ENCODE measurements at places on chromosomes 2 and 18. TPM values are rescaled to one million over a fixed set of nuclear protein-coding genes. Genes with fewer than 3 reads are reported as not detected.

DNA sequence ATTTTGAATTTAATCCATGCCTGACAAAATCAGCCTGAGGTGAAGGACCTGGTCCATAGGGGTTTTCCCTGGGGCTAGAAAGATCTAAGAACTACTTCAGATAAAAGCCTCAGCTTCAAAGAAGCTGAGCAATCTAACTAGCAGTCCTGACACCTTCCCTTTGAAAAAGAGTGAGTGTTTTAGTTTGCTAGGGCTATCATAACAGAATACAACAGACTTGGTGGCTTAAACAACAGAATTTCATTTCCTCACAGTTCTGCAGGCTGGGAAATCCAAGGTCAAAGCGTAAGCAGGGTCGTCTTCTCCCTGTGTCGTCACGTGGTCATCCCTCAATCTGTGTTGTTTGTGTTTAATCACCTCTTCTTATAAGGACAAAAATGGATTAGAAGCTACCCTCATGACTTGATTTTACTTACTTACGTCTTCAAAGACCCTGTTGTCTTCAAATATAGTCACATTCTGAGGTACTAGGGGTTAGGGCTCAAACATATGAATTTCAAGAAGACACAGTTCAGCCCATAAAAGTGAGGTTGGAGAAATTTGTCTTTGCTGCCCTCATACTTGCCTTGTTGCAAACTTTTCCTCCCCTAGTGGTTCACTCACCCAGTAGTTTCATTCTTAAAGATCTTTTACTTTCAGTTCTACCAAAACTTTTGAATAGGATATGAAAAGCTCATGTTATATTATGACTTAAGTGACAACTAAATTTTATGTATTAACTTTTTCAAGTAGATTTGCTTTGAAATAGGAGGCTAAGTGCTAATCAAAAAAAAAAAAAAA lies 673.8 kb downstream of the ARHGAP15 start:
- no peaks in the 10 kb centered on the region for H3K36me3 ChIP-seq
- peaks cover 2% of the 10 kb centered on the region for H3K27me3 ChIP-seq

DNA sequence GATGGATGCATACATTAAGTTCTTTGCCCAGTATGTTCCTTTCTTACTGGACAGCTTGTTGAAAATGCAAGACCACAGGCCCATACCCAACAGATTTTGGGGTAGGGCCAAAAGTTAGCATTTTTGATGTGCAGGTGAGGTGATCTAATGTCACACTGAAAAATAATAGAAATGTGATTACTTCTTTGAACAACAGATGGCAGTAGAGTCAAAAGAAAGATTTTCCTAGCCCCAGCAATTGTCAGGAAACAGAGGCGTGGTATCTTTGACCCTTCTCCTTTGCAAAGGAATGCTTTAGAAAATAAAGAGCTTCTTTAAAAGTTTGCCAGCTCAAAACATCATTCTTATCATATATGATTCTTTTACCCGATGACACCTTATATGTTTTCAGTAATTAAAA lies 343.6 kb upstream of the SYT4 start:
- no peak for DNase-seq
- H3K36me3 ChIP-seq: no peaks in the 10 kb centered on the region

DNA sequence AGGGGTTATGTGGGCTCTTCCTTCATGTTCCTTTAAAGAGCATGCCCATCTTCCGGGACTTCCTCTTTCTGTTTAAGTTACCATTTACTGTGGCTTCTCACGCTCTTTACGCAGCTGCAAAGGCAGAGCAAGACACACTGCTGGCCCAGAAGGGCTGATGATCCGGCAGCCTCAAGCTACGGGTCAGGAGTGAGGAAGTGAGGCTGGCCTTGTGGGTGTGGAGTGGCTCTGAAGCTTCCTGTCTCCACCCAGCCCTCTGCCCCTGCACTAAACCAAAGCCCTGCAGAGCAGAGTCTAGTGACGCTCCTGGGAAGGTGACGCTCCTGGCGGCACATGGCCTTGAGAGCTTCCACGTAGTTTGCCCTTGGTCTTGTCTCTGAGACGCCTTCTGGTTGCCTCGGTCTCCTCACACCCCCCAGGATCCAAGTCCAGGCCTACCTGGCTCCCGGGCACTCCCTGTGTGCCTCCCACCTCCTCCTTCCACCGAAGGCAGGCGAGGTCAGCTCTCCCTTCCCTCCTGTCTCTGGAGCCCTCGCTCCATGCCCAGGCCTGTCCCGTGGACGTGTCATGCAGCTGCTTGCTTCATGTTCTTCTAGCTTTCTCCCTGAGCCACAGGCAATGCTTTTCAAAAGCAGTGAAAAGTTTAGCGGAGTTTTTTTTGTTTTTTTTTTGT lies 50.3 kb downstream of the ARL4C start:
- H3K36me3 ChIP-seq: peaks cover 45% of the 10 kb centered on the region
- DNase-seq: peak; percentile 87

- no peaks in the 10 kb centered on the region for H3K36me3 ChIP-seq
- no peaks in the 10 kb centered on the region for H3K27me3 ChIP-seq
- DNase-seq: no peak
- no peak overlapping the region for H3K4me3 ChIP-seq
- no peak overlapping the region for H3K27ac ChIP-seq
- H3K4me1 ChIP-seq: no peaks in the 10 kb centered on the region
These were observed 117.6 kb downstream of the MYO1B start for GRCh38 chr2:191362841-191363240.

- H3K4me1 ChIP-seq: no peaks in the 10 kb centered on the region
- peaks cover 2% of the 10 kb centered on the region for H3K27me3 ChIP-seq
- H3K36me3 ChIP-seq: no peaks in the 10 kb centered on the region
These were observed 245.3 kb downstream of the TFCP2L1 start for GRCh38 chr2:121039679-121040078.

The FAM98A gene
- 58.1 TPM for total RNA-seq

GRCh38 chr2:122390406-122390805 lies 635.0 kb downstream of the TSN start:
- no peaks in the 10 kb centered on the region for H3K4me1 ChIP-seq
- H3K4me3 ChIP-seq: no peak overlapping the region
- no peaks in the 10 kb centered on the region for H3K36me3 ChIP-seq
- no peaks in the 10 kb centered on the region for H3K27me3 ChIP-seq
- no peak for DNase-seq

DNA sequence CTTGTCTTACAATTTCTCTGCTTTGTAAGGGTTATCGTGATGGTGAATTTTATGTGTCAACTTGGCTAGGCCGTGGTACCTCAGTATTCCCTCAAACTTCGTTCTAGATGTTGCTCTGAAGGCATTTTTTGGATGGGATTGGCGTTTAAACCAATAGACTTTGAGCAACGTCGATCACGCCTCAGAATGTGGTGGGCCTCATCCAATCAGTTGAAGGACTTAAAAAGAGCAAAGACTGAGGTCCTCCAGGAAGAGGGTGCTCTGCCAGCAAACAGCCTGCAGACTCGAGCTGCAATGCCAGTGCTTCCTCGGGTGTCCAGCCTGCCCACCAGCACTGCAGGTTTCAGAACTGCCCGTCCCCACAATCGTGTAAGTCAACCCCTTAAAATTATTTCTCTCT lies 145.8 kb upstream of the SALL3 start:
- H3K4me3 ChIP-seq: no peak overlapping the region
- no peaks in the 10 kb centered on the region for H3K27me3 ChIP-seq
- no peak overlapping the region for H3K27ac ChIP-seq
- no peak for DNase-seq

DNA sequence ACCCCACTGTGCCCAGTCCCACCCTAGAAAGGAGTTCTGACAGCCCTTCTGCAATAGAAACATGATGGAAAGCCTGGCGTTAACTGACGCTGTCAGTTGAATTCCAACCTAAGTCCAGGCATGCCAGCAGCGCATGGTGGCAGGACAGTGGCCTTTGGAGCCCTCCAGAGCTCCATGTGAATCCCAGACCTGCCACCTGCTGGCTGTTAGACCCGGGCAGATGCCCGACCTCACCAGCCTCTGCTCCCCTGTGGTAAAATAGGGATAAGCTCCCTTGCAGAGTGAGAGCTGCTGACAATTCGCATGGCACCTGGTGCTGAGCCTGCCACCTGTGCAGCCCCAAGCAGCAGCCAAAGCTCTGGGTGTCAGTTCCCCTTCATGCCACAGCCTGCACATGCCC lies 138.6 kb downstream of the LOXHD1 start:
- H3K27ac ChIP-seq: no peak overlapping the region
- H3K4me1 ChIP-seq: no peaks in the 10 kb centered on the region
- no peaks in the 10 kb centered on the region for H3K36me3 ChIP-seq
- peaks cover 2% of the 10 kb centered on the region for H3K27me3 ChIP-seq
- H3K4me3 ChIP-seq: no peak overlapping the region

The RAB6C gene
- not detected for total RNA-seq

- H3K27me3 ChIP-seq: no peaks in the 10 kb centered on the region
- peaks cover 23% of the 10 kb centered on the region for H3K36me3 ChIP-seq
- no peak for DNase-seq
These were observed 48.6 kb downstream of the DDX1 start for GRCh38 chr2:15640261-15640711.

DNA sequence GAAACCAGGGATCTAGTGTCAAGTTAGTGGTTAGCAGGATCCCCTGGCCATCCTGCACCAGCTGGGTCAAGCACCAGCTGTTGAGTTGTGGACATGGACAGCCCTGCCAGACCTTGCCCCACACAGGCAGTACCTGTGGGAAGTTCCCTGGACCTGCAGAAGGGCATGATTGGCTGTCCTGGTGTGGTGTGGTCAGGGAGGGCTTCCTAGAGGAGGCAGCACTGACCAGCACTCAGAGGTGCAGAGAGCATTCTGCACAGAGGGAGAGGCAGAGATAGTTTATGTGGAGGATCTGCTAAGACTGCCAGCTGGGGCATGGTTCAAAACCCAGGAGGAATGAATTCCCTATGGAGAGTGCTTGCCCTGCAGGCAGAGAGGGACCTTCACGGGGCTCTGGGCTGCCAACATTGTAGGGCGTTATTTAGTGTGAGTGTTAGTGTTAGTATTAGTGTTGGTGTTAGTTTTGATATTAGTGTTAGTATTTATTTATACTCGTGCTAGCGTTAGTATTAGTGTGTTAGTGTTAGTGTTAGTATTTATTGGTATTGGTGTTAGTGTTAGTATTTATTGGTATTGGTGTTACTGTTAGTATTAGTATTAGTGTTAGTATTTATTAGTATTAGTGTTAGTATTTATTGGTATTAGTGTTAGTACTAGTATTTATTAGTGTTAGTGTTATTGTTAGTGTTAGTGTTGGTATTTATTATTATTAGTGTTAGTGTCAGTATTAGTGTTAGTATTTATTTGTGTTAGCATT lies 31.9 kb downstream of the TWIST2 start:
- no peak overlapping the region for H3K4me3 ChIP-seq
- no peaks in the 10 kb centered on the region for H3K4me1 ChIP-seq
- peaks cover 3% of the 10 kb centered on the region for H3K27me3 ChIP-seq

GRCh38 chr2:223416815-223417610 lies 185.1 kb downstream of the SCG2 start:
- no peaks in the 10 kb centered on the region for H3K4me1 ChIP-seq
- no peaks in the 10 kb centered on the region for H3K27me3 ChIP-seq
- H3K27ac ChIP-seq: no peak overlapping the region
- H3K36me3 ChIP-seq: no peaks in the 10 kb centered on the region

- DNase-seq: no peak
- H3K36me3 ChIP-seq: no peaks in the 10 kb centered on the region
- peaks cover 6% of the 10 kb centered on the region for H3K27me3 ChIP-seq
These were observed 15.5 kb downstream of the CYP26B1 start for GRCh38 chr2:72131916-72132841.

DNA sequence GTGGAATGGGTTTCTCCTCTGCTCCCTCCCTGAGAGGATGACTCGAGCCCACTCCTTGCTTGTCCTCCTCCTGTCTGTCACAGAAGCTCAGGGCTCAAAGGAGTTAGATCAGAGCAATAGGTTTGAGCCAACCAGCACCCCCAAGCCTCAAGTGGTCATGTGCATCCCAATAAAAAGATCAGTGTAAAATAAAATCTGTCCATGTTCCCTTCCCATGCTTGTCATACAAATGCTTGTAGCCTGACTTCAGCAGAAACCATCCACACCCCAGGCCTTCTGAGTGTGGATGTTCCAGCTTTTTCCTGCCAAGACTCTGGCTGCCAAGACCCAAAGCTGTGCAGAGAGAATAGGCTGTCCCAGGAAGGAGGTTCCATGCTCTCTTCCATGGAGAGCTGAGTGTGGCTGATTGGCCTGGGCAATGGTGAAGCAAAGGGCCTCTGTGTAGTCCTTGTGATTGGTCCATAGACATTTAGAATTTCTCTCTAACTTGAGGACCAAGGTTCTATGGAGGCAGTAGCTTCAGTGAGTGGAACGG lies 67.4 kb downstream of the GYPC start:
- no peaks in the 10 kb centered on the region for H3K4me1 ChIP-seq
- DNase-seq: no peak
- H3K27me3 ChIP-seq: peaks cover 24% of the 10 kb centered on the region
- no peak overlapping the region for H3K4me3 ChIP-seq
- peaks cover 2% of the 10 kb centered on the region for H3K36me3 ChIP-seq

- H3K36me3 ChIP-seq: peaks cover 2% of the 10 kb centered on the region
- H3K27ac ChIP-seq: no peak overlapping the region
These were observed 25.7 kb downstream of the SRBD1 start for GRCh38 chr2:45585267-45585861.

The CCBE1 gene
- 0.02 TPM for total RNA-seq

DNA sequence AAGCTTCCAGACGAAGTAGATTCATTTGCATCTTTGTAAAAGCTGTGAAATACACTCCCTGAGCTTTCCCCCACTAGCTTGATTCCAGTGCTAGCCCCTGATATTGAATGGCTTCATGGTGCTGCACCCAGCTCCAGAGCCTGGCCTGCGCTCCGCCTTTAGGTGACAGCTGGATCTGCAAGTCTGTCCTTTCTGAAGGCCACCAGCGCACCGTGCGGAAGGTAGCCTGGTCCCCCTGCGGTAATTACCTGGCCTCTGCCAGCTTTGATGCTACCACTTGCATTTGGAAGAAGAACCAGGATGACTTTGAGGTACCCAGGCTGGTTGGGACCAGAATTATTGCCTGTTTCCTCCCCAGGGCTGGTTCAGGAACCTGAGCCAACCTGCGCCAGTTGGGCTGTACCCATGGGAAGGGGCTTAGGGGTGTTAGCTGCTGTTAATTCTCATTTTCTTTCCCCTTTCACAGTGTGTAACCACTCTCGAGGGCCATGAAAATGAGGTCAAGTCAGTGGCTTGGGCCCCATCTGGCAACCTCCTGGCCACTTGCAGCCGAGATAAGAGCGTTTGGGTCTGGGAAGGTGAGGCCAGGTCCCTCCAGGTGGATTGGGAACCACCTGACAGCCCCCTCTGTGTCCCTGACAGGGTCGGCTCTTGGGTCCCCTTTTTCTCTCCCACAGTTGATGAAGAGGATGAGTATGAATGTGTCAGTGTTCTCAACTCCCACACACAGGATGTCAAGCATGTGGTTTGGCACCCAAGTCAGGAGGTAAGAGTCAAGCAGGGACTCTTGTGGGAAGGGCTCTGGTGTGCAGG lies 1.3 kb downstream of the CIAO1 start:
- H3K4me1 ChIP-seq: peaks cover 32% of the 10 kb centered on the region
- H3K27ac ChIP-seq: peak overlapping the region; percentile 81
- peak; percentile 31 for DNase-seq
- peak overlapping the region; percentile 96 for H3K4me3 ChIP-seq

All from activated T-helper 1 cell treated with anti-CD3 and anti-CD28 coated beads, Interleukin-12 subunit alpha, Interleukin-12 subunit beta, Interleukin-2, Interleukin-4 antibody, amounts not matched to agents 30 ng/mL and 10 ng/mL and 1 ng/mL, durations not matched to agents 14 hours and 24 hours and 36 hours (primary cell).